ENCODE measurements at places on chromosomes 6 and 20. TPM values are rescaled to one million over a fixed set of nuclear protein-coding genes. Genes with fewer than 3 reads are reported as not detected.

GRCh38 chr20:8951164-8951563, 117.7 kb upstream of the PLCB4 start:
- DNase-seq, result no peak

- no peak for DNase-seq
Measured at GRCh38 chr6:54100411-54101006, 10.7 kb upstream of the MLIP start.

DNA sequence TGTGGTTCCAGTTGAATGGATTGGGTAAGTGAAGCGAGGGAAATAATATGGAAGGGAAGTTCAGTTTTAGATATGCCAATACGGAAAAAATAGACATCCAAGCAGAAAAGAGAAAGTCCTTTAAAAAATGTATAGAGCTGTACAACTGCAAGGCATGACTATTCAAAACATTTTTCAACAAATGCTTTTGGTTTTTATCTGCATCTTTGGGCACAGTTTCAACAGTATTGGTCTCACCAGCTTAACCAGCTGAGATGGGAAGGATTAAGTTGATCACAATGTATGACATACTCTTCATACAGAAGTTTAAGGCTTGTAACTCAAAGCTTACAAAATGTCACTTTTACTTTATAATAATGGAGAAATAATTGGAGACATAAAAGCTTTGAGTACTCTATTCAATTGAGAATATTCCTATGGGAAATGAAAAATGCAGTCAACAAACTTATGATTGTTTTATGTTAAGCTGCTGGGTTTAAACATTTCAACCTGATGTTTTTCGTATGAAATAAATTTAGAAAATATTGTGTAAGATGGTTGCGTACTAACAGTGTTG, 16.3 kb upstream of the UTRN start:
- DNase-seq, result no peak

GRCh38 chr6:89302936-89303335, 12.2 kb downstream of the GABRR2 start:
- DNase-seq, result no peak

NTSR1 gene
- not detected for polyA plus RNA-seq

AKIRIN2 gene
- 32.6 TPM for polyA plus RNA-seq

LY6G6F gene
- polyA plus RNA-seq, result not detected

MAK gene
- 0.14 TPM for polyA plus RNA-seq

GGTLC1 gene
- polyA plus RNA-seq, result not detected

Data from right cardiac atrium (tissue), 5 donors.